ENCODE measurements at places on chromosomes 6 and 20. TPM values are rescaled to one million over a fixed set of nuclear protein-coding genes. Genes with fewer than 3 reads are reported as not detected.

- no peak for DNase-seq
These were observed 10.9 kb upstream of the SLC22A7 start for GRCh38 chr6:43286980-43287716.

DNA sequence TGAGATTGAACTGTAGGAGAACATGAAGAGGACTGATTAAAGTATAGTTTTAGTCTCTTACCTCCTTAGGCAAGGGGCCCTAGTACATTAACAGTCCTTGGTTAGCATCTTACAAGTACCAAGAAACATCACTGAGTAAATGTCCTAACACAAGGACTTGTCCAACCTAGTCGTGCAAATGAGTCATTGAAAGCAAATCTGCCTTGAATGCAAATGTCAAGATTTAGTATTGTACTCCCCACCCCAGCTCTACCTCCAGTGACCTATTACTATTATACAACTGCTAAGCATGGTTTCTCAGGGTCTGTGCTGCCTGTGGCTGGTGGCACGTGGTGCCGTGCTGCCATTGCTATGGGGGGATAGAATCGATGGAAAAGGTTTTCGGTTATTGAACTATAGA lies 138.4 kb downstream of the PLCB4 start:
- DNase-seq, result no peak

- no peak for DNase-seq
These were observed 28.3 kb downstream of the DUSP22 start for GRCh38 chr6:320351-321157.

DNA sequence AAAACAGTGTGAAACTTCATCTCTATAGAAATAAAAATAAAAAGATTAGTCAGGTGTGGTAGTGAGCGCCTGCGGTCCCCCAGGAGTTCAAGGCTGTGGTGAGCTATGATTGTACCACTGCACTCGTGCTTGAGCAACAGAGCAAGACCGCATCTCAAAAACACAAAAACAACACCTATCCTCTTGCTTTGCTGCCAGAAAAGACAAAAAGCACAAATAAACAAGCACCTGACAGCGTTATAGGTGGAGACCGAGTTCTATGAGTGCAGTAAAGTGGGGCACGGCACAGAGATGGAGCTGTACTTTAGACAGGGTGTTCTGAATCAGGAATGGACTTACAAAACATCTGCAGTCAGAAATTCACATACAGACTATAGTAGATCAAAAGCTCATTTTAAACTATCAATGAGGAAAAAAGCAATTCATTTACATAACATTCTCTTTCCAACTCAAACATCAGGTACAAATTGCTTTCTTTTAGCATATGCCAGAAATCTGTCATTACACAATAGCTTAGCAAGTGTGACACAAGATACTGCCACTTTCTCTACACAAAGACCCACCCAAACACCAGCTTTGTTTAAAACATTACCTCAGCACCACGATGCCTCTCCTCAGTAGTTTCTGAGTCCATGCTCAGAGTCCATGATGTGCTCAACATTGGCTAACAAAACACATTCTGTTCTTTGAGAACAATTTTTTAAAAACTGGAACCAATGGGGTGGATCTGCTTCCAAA lies 10.1 kb downstream of the EZR start:
- DNase-seq, result no peak

DNA sequence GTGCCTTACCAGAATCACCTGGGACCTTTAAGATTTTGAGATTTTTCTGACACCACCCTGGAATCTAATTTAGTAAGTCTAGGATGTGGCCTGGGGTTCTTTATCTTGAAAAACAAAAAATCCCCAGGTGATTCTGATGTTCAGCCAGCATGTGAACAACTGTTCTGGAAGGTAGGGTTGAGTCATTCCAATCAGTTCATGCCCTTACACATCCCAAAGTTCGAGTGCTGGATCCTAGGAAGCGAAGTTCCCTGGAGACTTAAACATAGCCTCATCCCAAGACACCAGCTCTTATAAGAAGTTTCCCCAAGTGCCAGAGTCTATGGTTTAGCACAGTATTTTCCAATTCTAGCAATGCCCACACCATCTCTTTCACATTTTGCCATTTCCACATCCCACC lies 6.3 kb upstream of the TSHZ2 start:
- no peak for DNase-seq

- DNase-seq, result no peak
These were observed 279.4 kb downstream of the RFPL4B start for GRCh38 chr6:112626468-112627082.

DNA sequence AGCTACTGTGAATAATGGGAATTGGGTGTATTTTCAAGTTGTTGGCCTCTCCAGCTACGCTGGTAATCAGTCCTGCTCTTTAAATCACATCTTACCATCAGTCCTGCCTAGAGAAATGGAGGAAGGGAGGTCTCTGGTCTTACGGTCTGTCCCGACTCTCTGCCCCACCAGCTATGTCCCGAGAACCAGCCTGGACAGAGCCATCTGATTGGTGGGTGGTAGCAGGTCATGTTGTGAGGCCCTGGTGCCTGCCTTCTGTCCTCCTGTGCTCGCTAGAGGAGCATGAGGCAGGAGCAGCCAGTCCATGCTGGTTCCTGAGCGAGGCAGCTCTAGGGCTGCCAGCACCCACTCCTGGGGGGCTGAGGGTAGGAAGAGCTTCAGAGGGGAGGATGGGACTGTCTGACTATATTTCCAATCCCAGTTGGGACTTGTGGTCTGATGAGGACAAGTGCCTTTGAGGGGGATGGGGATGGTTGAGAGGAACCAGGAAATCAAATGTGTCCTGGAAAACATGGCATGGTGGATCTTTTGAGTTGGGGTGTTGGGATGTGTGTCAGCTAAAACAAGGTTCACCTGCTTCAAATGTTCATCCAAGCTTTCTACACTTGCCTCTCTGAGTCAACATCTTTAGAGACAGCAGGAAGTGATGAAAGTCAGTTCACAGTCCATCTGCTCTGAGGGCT lies 33.0 kb downstream of the SYNJ2 start:
- no peak for DNase-seq

GRCh38 chr6:119541132-119541905 lies 191.8 kb upstream of the MAN1A1 start:
- DNase-seq, result no peak

GRCh38 chr6:114312931-114313330 lies 29.9 kb downstream of the HS3ST5 start:
- no peak for DNase-seq

DNA sequence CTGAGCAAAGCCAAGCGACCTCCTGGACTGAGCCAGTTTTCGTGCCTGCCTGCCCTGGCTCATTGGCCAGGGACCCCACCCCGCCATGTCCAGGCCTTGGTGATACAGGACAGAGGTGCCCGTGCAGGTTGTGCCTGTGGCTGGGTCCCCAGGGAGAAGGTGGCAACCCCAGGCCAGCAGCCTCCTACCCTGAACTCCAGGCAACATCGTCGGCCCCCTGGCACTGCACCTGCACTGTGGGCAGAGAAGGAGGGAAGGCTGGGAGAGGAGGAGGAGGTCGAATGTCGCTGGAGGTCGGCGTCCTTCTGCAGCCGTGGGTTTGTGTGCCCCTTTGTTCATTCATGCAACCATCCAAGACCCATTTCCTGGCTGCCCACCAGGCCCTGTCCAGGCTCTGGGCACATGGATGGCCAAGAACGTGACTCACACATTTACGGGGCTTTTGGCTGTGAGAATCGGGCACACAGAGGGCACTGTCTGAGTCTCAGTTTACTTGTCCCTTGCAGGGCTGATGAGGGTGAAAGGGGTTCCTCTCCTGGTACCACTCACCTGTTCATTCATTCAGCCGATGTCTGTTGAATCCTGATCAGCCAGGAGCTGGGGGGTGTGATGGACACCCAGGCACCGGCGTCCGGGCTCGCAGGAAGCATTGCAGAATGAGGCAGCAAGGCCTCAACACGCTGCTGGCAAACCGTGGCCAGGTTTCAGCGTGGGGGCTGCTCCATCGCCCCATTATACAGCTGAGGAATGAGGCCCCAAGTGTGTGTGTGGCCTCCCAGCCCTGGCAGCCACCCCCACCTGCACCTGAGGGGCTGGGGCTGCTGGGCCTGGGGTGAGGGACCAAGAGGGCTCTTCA lies 2.3 kb upstream of the RBBP8NL start:
- no peak for DNase-seq

GRCh38 chr6:78883651-78884050 lies 16.3 kb downstream of the IRAK1BP1 start:
- DNase-seq, result no peak

DNA sequence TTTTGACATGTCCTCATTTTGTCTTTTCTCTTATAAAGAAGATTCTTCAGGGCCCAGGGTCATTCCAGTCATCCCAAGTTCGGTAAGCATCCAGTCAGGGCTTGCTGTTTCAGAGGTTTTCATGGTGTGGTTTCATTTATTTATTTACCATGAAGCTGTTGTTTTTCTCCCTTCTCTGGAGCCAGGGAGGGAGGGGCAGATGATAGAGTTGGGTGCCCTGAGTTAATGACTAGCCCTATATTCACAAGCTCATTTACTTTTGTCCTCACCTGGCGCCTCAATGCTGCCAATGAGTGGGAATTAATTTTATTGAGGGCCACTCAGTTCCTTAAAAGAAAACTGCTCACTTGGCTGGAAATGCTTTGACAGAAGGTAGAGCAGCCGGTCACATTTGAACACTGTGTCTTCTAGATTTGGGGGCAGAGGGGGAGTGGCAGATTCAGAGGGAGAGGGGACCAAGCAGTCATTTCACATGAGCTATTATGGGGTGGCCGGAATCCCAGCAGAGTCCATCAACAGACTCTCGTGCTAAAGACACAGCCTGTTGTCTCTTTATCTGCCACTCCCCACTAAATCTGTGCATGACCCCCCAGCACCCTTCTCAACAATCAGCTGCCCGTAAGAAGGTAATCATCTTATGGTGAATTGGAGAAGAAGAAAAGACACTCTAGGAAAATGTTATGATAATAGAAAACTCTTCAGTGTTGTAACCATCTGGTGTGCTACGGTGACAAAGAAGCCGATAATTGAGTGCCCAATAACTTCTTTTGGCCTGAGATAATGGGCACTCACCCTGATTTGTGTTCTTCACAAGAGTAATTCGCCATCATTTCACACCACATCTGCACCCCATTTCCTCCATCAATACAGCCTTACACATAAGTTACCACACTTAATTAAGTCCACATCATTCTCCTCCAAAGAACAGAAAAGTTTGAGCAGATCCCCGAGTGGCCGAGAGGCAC lies 573.5 kb upstream of the JAG1 start:
- no peak for DNase-seq

DOK5 gene
- total RNA-seq, result 10.9 TPM

RSPO3 gene
- 1.9 TPM for total RNA-seq

APCDD1L gene
- total RNA-seq, result 0.44 TPM

HRH3 gene
- total RNA-seq, result not detected

GPR6 gene
- total RNA-seq, result not detected
